ENCODE measurements at places on chromosomes 16 and 17.

GRCh38 chr17:27319541-27320221 is 25.8 kb downstream of the WSB1 start:
- DNase-seq = no peak

- peak; percentile 20 for DNase-seq
Measured at GRCh38 chr17:42459256-42459800, 650 bp downstream of the ATP6V0A1 start.

- DNase-seq = no peak
Measured at GRCh38 chr16:14501331-14502255, 128.5 kb downstream of the PARN start.

DNA sequence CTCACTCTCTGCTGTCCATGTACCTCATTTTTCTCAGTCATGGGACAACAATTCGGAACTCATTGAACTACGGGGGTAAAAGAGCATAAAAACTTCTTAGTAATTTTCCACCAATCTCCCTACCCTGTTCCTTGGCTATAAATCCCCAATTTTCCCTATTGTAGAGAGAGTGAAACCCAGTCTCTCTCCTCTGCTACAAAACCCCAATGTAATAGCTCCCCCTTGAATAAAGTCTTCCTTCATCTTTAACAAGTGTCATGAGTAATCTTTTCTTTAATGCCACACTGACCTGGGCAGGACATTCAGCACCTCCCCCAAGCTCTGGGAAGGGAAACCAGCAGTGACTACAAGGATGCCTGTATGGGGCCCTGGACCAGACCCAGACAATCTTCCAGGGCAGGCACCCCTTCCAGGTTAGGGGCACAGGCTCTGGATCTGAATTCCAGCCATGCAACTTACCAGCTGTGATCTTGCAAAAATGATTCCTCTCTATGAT is 10.2 kb upstream of the EIF1 start:
- DNase-seq = no peak

- DNase-seq = no peak
Measured at GRCh38 chr16:57645691-57646387, 17.4 kb downstream of the ADGRG1 start.

DNA sequence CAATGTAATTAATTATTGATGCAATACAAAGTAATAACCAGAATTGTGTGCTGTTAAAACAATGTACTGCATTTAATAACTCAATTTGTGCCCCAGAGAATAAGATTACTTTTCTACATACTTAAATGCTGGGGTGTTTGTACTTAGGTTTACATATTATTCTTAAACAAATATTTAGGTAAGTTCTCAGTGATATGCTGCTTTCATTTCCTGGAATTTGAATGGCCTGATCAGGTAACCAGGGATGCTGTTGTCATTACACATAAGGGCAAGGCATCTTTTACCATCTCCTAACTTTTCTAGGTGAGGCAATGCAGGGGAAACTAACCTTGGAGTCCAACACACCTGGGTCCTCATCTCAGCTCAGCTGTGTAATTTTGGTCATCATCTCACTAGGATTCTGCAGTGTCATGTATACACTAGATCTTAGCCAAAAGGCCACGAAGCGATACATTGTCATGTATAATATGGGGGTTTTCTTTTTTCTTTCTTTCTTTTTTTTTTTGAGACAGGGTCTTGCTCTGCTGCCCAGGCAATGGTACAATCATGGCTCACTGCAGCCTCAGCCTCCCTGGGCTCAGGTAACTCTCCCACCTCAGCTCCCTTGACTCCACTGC is 45.2 kb downstream of the MYO1D start:
- no peak for DNase-seq

DNA sequence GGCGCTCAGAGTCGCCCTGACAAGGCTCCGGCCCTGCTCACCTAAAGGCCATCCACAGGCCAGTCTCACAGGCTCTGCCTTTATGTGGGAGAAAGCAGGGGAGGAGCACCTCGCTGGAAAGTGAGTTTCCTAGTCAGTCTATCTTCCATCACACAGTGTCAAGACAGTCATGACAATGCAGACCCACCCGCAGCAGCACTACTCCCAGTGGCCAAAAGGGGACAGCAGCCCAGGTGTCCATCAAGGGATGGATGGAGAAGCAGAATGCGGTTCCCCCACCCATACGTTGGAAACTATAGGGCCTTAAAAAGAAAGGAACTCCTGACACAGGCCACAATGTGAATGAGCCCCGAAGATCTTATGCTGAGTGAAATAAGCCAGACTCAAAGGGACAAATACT is 226.8 kb downstream of the ENGASE start:
- DNase-seq = no peak
